ENCODE measurements at places on chromosomes 4 and X.

- DNase-seq = no peak
Observed at GRCh38 chr4:130359542-130359941, 1263.6 kb downstream of the C4orf33 start.

DNA sequence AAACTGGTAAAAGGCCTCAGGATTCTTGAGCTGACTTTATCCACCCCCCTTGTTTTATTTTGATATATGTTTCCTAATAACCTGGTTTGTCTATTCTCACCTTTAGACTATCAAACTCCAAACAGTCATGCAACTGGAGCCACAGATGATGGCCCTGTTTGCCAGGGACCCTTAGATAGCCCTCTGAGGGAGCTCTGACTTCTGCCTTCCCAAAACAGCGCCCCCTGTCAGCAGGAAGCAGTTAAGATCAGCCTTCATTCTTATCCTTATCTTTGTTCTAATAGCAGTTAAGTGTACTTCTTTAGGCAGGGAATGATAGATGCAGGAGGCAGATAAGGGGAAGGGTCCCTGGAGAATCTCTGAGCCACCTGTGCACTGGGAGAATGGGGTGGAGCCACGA is 27.5 kb upstream of the CXCL13 start:
- DNase-seq = no peak

DNA sequence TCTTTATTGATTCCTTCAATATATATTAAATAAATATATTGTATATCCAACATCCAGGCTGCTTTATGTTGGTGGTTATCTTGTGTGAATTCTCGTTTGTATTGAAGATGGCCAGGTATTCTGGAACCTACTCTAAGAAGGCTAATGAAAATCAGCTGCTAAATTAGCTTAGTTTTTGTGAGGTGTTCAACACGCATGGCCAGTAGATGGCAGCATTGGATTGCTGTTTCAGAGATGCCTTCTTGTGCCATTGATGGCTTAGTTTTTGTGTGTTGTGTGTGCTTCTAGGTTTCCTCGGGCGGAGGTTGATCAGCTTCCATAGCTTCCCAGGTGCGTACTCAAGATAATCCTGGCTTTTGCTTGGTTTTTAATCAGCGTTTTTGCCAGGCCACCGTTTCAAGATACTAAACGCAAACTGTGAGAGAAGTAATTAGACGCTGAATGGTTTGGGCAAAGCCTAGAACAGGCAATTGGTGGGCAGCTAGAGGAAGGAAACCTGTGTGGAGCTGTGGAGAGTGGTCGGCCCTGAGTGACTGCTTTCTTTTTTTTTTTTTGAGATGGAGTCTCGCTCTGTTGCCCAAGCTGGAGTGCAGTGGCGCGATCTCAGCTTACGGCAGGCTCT is 15.1 kb downstream of the NOCT start:
- peak; percentile 44 for DNase-seq

- no peak for DNase-seq
Observed at GRCh38 chr4:108940149-108940548, 177.3 kb upstream of the ETNPPL start.

- DNase-seq = no peak
Observed at GRCh38 chrX:40154853-40155588, 57.3 kb upstream of the BCOR start.

DNA sequence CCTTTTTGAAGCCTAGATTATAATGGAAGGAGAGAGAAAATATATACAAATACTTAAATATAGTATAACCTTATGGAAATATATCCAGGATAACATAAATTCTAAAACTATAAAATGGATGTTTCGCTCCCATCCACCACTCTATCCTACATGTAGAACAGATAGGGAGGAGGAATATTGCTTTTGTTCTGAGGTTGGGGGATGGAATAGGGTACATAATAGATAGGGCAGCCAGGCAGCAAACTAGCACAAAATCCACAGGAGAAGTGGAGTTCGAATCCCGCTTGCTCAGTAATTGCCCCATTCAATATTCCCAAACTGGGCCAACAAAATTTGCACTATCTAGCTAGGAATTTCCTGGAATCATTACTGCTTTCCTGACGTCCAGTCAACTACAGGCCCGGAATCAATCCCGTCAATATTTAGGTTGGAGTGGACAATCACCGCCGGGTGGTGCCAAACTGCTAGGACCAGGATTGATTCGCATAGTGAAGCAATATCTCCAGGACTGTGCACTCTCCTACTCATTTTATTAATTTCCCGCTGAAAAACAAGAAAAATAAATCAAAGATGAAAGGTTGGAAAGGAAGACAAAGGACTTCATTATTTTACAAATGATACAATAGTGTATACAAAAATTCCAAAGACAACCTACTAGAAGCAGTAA is 40.4 kb upstream of the PAPSS1 start:
- DNase-seq = no peak

GRCh38 chrX:69285881-69286564 is 120.8 kb upstream of the PJA1 start:
- peak; percentile 45 for DNase-seq

- no peak for DNase-seq
Observed at GRCh38 chr4:20254511-20255250, 3.0 kb downstream of the SLIT2 start.

DNA sequence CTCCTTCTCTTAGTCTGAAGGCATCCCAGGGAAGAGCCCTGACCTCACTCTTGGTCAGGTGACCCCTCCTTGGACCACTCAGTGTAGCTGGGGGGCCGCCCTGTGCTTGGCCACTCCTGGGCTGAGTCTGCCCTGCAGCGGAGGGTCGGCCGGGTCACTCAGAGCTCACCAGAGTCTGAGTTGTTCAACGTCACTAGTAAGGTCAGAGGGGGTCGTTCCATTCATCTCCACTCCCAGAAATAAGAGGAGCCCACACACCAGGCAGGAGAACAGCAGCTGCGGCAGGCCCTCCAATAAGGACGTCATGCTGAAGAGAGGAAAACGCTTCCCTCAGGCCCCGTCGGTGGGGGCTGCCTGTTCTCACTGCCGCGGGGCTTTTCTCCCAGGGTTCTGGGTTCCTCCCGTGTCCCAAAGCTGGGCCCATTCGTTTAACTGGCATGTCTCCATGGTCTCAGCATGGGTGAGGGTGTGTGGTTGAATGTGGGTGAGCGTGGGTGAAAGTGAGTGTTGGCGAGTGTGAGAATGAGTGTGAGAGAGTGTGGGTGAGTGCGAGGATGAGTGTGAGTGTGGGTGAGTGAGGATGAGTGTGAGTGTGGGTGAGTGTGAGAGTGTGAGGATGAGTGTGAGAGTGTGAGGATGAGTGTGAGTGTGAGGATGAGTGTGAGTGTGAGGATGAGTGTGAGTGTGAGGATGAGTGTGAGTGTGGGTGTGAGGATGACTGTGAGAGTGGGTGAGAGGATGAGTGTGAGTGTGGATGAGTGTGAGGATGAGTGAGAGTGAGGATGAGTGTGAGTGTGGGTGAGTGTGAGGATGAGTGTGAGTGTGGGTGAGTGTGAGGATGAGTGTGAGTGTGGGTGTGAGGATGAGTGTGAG is 47.7 kb downstream of the ING2 start:
- DNase-seq = no peak

DNA sequence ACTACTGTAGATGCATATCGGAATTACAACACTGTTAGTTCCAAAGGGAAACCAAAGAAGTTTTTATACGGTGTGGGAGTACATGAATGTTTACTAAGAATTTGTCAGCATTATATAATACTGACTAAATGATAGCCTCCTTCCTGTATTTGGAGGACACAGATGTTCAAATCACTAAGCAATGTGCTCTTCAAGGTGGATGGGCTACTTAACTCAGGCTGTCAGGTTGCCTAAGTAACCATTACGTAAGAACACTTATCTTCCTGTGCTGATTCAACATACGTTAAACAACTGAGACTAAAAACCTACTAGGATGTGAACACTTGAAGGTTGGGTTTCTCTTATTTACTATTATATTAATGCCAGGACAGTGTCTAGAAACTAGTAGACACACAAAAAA is 81.9 kb upstream of the HPGD start:
- DNase-seq = no peak

GRCh38 chrX:110938977-110939732 is 143.5 kb upstream of the CHRDL1 start:
- DNase-seq = no peak

GRCh38 chrX:17527922-17528321 is 152.9 kb downstream of the NHS start:
- DNase-seq = no peak

DNA sequence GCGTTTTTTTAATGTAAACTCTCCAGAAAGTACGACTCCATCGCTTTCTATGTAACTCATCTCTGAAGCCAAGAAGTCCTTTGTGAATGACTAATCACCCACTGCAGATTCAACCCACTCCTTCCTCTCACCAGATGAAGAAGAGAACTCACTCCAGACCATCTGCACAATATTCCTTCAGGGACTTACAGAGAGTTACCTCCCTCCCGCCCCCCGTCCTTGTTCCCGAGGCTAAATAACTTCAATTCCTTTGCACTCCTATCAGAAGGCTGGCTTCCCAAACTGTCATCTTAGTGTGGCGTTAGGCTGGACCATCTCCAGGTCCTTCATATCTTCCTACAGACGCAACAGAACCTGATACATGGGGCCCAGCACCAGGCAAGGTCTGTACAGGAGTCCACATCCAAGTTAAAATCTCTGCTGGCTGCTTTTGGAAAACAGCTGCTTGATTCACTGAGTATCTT is 82.4 kb downstream of the AFAP1 start:
- no peak for DNase-seq

GRCh38 chrX:70253377-70254062 is 6.5 kb downstream of the P2RY4 start:
- DNase-seq = no peak

GRCh38 chrX:45771560-45772340 is 571.1 kb upstream of the DIPK2B start:
- peak; percentile 25 for DNase-seq

DNA sequence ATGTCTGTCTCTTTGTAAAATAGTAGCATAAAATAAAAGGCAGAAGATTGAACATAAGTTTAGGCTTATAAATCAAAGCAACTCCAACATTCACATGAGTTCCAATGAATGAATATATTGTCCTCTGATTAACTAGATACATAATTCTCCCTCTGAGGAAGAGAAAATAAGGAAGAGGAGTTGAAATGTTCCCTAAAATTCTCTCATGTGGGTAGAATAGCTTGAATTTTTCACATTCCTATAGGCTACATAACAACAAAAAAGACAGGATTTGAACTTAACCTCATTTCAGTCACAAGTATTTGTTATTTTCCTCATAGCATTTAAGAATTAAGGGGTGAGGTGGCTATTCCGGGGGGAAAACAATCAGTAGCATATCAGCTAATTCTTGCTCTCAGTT is 462.4 kb upstream of the NDST4 start:
- no peak for DNase-seq

DNA sequence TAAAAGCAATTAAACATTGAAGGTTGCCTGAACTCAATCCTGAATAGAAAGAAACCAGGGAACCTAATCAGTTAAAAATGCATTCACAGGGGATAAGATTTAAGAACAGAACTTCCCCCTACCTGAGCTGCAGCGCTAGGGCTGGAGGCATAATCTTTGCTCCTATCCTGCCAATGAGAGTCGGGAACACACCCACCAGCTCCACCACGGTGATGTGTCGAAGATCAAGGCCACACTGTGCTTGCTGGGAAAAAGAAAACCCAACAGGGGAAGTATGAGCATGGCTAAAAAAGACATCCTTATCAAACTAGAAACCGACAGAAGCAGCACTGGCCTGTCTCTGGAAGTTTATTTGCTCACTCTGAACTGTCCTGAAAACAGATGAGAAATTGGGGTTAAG is 66.3 kb downstream of the SRPX start:
- no peak for DNase-seq

DNA sequence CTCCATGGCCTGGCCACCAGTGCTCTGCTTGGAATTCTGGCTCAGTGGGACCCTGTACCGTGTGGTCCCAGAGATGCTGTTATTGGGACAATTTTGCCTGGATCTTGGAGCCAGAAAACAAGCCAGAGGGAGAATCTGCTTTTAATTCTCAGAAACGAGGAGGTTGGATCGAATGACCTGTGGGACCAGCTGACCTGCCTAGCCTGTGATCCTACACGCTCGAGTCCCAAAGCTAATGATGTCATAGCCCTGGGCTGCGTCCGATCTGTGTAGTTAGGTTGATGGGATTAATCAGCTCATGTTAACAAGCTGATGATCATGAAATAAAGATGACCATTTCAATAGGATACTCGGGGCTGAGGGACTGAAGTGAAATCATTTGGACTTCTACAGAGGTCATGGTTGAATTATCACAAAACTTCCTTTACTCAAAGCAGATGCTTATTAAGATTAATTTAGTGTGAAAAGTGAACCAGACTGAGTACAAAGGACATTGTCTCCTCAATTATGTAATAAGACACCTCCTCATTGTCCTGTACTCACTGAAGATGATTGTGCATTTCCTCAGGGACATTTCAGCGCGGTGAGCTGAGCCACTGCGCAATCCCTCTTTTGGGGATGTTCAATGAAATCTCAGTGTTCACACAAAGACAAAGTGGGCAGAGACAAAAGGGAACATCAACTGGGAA is 51.9 kb upstream of the STX18 start:
- DNase-seq = no peak

- DNase-seq = no peak
Observed at GRCh38 chrX:74434336-74434735, 13.0 kb downstream of the SLC16A2 start.

DNA sequence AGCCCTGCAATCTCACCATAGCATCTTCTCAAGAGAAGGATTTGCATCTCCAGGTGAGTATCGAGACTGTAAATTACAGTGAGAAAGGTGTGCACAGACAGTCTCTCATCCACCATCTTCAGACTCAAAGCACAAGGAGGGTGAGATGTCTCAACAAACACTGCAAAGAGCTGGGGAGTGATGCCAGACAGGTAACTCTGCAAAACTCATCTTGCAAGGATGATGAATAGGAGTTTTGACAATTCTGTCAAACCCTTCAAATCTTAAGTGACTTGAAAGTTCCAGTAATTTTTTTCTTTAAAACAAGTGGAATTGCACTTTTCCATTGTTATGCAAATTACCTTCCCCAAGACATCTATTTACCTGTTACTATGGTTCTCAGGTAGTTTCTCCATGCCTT is 277.2 kb upstream of the VCX3A start:
- DNase-seq = no peak

GRCh38 chr4:89175611-89176010 is 64.3 kb downstream of the TIGD2 start:
- no peak for DNase-seq

DNA sequence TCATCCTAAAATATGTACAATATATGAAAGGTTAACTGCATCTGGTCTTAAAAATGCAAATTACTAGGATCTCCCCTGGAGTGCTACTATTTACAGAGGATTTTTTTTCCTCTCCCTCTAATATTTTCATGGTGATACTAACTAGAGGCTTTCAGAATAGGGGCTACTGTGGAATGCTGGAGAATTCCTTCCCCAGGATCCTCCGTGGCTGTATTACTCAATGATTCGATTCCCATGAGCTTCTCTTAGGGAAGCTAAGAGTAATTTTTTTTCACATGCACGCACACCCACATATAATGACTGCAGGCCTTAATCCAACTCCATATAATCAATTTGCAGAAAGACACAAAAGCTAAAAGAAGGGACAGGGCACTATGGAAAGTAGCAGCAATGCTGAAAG is 184.7 kb downstream of the ARHGAP6 start:
- no peak for DNase-seq

All from activated T-helper 9 cell treated with anti-CD3 and anti-CD28 coated beads, Interleukin-2, amount 50 U/mL, for 16 hours (primary cell).